ENCODE measurements at places on chromosomes 16 and 17.
A peak's percentile ranks its signal among the peaks of the same experiment; 100 is the strongest.

DNA sequence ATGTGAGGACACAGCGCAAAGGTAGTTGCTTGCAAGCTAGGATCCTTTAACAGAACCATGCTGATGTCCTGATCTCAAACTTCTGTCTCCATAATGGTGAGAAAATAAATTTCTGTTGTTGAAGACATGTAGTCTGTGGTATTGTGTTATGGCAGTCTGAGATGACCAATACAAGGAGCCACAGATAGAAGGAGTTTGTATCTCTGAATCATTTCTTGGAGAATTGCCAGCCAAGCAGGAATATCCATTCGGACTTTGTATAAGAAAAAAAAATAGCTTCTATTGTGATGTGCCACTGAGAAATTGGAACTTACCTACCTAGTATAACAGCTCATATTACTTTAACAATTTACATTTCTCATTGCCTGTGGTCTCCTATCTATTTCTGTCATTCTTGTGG lies 447.6 kb upstream of the CA10 start:
- no peak for DNase-seq

DNA sequence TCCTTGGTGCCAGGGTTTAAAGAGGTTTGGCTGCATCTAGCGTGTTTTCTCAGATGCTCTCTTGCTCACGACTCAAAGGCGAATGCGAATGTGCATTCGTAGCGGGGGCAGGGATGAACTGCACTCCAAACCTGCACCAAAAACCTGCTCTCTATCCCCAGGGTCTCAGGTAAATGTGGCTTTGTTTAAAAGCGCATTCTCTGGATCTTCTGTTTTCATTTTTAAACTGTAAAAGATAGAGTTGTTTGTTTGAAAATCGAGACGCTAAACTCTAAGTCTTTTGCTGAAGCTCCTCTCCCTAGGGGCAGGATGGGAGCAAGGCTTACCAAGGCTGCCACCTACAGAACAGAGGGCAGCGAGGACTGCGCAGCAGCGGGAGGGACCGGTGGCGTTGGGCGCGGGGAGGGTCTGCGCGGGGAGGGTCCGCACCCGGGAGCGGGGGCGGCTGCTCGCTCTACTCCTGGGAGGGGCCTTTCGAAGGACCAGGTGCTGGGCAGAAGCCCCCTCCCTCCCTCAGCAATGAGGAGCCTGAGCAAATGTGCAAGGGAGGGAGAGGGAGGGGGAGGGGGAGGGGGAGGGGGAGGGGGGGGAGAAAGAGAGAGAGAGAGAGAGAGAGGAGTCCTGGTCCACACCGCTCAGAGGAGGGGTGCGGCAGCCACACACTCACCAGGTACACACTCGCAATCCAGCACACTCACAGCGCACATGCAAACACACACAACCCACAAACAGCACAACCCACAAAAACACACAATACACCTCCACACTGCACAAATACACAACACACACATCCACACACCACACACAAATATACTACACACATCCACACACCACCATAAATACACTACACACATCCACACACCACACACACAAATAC lies 142.8 kb downstream of the GRIN2A start:
- no peak for DNase-seq

- no peak for DNase-seq
Measured at GRCh38 chr16:12304861-12305596, 328.5 kb downstream of the SNX29 start.

- peak; percentile 85 for DNase-seq
Measured at GRCh38 chr17:80279895-80280294, 19.2 kb downstream of the RNF213 start.

DNA sequence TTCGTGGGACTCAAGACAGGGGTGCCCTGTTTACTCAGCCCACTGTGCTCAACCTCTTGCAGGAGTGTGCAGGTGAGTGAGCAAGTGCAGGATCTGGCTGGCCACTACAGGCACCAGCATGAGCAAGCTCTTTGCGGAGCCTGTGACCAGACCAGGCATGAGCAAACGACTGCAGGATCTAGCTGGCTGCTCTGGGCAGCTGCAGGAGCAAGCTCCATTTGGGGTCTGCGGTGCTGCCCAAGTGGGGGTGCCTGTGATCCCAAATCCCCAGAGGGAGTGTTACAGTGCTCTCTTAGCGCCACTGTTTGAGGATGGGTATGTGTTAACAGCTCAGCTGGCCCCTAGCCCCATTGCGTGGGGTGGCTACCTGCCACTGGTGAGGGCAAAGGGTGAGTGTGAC lies 2.4 kb downstream of the USP6 start:
- no peak for DNase-seq

DNA sequence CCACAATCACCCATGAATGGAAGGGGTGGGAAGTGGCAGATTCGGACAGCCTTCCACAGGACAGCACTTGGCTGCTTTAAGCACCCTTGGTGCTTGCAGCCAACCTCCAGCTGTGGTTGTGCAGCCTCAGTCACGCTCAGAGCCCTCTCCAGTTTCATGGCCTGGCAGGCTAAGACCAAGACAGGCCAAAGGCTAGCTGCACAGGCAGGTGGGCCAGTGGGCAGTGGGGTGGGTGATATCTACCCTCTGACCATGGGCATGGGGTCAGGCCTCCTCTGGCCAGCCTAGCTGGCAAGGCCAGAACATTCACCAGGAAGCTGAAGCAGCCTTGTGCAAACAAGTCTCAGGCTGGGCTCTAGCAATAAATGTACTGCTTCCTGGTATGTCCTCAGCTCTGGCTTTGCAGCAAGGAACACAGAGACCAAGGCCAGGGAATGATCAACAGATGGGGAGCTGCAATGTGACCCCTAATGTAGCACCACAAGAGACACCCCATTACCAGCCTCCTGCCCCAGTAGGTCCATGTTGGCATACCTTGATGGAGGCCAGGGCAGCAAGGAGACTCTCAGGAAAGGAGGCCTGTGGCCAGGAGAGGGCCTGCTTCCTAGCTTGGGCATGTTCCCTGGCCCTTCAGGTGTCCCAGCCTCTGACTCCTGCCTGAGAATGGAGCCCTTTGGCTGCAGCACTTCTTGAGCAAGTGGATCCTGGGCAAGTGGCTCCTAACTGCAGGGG lies 20.9 kb downstream of the HSD11B2 start:
- no peak for DNase-seq

GRCh38 chr16:59697761-59698160 lies 963.6 kb upstream of the GOT2 start:
- DNase-seq, result no peak

DNA sequence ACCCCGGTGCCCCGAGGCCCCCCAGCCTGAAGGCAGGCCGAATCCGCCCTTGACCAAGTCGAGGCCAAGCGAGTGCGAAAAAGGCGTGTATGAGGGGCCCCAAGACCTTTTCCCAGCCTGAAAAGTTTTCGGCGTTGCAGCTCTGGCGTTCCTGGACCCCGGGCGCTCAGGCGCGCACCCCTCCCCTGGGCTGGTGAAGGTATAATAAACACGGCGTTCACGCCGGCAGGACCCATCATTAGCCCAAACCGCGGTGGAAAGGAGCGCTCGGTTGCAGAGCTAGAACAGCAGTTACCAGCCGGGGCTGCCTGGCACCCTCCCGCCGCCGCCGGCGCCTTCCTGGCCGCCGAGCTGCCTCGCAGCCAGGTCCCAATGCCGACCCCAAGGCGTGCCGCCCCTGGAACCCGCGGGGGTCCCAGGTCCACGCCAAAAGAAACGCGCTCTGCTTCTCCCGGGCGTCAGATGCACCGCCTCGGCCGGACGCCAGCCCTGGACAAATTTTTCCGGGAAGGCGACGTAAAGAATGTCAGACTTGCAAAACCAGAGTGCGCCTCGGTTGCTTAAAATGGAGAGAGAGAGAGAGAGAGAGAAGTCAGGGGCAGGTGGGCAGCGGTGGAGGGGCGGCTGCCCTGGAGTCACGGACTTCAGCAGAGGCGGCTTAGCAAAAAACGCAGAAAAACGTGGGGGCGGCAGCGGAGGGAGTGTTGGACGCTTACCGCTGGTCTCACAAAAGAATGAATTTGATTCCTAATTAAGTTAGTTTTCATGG lies 11.5 kb upstream of the FOXF1 start:
- DNase-seq, result peak; percentile 88

DNA sequence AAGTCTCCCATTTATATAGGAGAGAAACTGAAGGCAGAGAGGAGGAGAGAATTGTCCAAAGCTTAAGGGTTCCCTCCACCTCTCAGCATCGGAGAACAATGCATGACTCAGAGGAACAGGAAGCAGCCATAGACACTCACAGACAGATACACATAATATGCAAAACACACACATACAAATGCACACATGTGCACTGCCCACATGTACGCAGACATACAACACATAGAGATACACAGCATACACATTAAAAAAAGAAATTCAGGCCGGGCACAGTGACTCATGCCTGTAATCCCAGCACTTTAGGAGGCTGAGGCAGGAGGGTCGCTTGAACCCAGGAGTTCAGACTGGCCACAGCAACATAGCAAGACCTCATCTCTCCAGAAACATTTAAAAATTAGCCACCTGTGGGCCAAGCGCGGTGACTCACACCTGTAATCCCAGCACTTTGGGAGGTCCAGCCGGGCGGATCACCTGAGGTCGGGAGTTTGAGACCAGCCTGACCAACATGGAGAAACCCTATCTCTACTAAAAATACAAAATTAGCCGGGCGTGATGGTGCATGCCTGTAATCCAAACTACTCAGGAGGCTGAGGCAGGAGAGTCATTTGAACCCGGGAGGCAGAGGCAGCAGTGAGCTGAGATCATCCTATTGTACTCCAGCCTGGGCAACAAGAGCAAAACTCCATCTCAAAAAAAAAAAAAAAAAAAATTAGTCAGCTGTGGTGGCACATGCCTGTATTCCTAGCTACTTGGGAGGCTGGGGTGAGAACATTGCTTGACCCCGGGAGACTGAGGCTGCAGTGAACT lies 11.3 kb downstream of the ERAL1 start:
- no peak for DNase-seq

DNA sequence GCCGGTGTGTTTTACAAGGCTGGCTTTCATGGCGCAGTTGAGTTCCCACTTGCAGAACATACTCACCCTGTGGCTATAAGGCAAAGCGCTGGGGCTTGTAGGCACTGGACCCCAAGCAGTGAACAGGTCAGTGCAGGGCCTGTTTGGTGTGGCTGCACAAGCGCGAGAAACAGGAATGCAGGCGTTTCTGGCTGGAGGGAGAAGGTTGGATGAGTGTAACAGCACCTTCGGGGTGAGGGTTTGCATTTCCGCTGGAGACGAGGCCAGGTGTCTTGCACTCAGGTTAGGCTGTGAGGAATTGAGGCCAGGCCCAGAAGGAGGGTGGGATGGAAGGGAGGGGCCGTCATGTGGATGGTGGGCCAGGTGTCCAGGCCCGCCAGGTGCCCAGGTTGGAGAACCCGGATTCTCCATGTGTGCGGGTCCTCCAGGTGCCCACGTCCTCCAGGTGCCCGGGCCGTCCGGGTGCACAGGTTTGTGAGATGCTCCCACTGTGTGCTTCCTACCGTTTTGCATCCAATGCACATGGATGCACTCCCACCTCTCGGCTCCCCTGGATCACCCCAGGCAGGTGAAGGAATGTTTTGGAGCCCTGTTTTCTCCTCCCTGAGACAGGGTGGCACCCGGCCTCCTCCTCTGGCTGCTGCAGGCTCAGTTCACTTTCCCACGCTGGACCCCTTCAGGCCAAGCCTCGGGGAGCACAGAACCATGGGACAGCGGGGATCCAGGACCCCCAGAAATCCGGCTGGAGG lies 46.0 kb downstream of the SLC7A5 start:
- DNase-seq, result no peak

DNA sequence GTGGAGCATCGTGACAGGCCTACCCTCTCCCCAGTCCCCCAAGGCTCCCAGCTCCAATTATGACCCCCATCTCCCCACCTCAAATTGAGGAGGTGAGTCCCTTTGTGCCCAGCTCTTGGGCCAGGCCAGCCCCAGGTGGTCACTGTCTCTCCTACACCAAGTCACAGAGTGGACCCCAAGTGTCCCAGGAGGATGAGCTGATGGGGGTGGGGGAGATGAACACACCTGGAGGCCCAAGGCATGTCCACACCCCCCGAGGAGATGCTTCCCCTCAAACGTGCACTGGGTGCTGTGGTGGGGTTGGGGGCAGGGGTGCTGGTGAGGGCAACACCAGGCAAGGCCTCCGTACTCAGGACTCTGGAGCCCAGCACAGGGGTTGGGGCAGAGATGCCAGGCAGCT lies 73.2 kb downstream of the RBFOX3 start:
- no peak for DNase-seq

DNA sequence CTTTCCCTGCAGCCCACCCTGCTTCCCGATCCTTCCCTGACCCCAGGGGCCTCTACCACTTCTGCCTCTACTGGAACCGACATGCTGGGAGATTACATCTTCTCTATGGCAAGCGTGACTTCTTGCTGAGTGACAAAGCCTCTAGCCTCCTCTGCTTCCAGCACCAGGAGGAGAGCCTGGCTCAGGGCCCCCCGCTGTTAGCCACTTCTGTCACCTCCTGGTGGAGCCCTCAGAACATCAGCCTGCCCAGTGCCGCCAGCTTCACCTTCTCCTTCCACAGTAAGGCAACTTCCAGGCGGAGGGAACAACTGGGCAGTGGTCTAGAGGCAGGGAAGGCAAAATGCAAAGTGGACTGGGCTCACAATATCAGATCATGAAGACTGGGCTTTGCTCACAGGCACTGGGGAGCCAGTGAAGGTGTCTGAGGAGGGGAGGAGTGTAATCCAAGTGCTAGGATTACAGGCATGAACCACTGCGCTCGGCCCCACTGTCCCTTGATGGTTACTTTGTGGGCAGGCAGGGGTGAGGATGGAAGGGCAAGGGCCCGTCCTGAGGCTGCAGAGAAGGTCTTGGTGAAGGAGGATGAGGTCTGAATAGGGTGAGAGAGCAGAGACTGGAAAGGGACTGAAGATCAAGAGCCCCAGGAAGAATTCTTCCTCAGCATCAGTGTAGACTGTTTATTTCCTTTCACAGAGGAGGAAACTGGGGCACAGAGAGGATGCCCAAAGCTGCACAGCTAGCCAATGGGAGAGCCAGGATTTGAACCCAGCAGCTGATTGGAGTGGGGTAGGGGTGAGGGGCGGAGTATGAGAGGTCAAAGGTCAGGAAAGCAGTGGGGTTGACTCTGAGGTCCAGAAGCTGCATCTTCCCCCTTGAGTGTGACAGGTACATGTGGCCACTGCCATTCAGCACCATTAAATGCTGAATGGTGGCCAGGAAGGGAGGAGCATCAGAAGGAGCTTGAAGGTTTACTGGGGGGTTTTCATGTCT lies 16.5 kb upstream of the ADGRG3 start:
- no peak for DNase-seq

- DNase-seq, result no peak
Measured at GRCh38 chr16:79608976-79609375, 8.4 kb upstream of the MAF start.

- no peak for DNase-seq
Measured at GRCh38 chr17:36721560-36722120, 120.3 kb downstream of the MRM1 start.

GRCh38 chr16:86430814-86431213 lies 79.5 kb upstream of the FOXF1 start:
- DNase-seq, result no peak

DNA sequence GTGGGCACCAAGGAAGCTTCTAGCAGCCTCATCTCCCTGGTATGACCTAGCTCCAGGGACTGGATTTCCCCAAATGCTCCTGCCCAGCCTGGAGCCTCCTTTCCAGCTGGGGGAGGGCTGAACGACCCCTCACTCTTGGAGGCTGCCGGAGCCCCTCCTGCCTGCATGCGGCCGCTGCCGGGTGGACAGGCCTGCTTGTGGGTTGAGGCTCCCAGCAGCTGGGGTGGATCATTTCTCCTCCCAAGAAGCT lies 213.6 kb downstream of the SEC14L1 start:
- DNase-seq, result no peak

Measured in sigmoid colon (tissue), 7 donors.